ENCODE measurements at places on chromosomes 6 and 20.

GRCh38 chr6:107491760-107492660 lies 2.1 kb downstream of the SOBP start:
- no peak for DNase-seq

GRCh38 chr6:136118787-136119186 lies 131.3 kb downstream of the MTFR2 start:
- no peak for DNase-seq

- DNase-seq = no peak
Observed at GRCh38 chr6:25477006-25477590, 174.9 kb upstream of the SCGN start.

DNA sequence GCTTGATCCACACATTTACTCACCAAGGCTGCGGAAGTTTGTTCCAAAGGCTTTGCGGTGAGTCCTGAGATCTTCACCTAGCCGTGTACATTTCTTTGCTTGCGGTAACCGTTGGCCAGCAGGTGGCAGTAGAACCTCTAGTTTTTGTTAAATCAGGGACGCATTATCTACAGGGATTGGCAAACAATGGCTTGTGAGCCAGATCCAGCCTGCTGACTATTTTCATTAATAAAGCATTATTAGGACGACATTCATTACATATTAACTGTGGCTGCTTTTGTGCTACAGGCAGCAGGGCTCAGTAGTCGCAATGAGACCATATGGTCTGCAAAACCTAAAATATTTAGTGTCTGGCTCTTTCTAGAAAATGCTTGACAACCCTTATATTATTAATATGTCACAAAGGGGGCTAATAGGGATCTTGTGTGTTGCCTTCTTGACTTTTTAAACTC lies 174.1 kb downstream of the DOK5 start:
- DNase-seq = peak; percentile 22

- DNase-seq = no peak
Observed at GRCh38 chr6:148274809-148275208, 67.8 kb upstream of the SASH1 start.

GRCh38 chr6:99612551-99613408 lies 6.1 kb downstream of the PRDM13 start:
- no peak for DNase-seq

- DNase-seq = no peak
Observed at GRCh38 chr20:13264907-13265306, 43.8 kb downstream of the ISM1 start.

DNA sequence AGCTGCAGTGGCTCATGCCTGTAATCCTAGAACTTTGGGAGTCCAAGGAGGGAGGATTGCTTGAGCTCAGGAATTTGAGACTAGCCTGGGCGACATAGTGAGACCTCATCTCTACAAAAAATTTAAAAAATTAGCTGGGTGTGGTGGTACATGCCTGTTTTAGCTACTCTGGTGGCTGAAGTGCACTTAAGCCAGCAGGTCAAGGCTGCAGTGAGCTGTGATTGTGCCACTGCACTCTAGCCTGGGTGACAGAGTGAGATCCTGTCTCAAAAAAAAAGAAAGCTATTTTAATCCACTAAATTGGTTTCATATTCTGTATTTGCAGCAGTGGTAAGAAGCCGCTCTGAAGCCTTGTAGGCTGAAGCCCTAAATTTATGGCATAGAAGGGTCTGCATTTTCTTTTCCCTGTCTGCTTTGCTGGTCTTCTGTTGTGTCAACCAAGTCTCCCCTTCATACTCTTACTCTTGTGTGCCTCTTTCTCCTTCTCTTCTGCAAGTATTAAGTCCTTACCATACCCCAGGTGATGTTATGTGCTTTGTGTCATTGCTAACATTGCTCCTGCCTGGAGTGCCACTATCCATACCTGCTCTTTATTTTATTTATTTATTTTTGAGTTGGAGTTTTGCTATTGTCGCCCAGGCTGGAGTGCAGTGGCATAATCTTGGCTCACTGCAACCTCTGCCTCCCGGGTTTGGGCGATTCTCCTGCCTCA lies 70.9 kb downstream of the MYO6 start:
- DNase-seq = no peak

GRCh38 chr6:151869345-151869744 lies 61.9 kb downstream of the ESR1 start:
- no peak for DNase-seq

DNA sequence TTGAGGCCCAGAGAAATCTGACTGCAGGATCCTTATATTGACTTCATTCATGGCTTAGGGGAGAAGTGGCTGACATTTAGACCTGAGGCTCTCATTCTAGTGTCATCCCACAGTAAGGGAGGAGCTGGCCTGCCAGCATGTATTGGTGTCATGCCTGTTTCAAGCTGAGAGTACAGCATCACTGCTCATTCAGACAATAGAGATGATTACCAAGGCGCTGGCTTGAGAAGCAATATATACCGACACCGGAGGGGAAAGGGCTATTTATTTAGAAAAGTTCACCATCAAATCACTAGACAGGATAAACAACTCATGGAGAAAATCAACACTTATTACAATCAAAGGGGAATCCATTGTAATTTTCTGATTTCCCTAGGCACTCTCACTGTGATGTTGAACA lies 84.4 kb upstream of the HDAC2 start:
- no peak for DNase-seq

DNA sequence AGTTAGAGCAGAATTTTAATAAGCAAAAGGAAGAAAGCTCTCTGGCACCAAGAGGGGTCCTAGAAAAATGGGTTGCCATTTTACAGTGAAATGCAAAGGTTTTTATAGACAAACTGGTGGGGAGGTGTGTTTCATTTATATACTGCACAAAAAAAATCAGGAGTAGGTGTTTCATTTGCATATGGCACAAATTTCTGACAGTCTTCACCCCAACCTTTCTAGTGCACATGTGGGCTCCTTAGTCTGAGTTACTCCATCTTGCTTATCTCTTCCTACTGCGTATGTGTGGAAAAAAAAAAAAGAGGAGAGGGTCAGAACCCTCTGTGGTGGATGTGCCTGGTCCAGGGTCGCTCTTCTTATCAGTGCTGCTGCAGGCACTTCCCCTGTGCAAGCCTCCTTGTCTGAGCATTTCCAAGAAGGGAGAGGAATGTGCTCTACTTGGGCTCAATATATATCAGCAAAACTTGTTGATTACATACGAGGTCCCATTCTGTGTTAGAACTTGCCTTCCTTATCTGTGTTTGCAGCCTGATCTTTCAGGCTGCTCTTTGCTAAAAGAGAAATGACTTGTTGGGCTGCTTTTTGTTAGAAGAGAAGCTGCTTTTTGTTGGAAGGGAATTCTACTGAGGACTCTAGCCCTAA lies 59.0 kb upstream of the MRAP2 start:
- no peak for DNase-seq

DNA sequence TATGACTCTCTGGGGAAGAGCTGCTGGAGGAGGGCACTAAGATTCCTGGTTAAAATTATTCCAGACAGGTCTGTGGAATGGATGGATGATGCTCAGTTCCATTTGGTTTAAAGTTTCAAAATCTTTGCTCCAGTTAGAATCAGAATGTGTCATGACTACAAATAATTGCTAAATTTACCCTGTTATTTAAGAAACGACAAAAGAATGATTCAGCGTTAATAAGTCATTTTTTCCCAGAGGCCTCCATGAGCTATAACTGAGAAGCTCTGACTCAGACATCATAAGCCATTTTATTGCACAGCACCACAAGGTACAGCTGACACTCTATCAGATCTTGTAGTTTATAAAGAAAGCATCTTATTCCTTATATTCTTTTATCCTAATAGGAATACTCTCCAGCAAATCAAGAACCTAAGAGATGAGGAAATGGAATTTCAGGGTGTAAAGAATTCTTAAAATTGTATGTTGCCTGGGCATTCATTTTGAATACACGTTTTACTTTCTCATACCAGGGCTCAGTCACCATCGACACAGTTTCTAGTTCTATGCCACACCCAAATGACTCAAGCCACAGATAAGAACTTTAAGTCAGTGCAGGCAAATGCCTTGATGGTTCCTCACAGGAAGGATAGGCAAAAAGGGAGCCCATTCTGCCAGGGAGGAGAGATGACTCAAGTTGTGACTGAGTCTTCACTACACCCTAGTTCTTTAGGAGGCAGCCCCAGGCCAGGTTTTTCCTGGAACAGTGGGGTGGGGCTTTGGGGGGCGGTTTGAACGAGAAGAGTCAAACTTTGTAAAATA lies 636.0 kb downstream of the MMUT start:
- no peak for DNase-seq

- DNase-seq = no peak
Observed at GRCh38 chr20:56839222-56839621, 210.1 kb downstream of the TFAP2C start.

- no peak for DNase-seq
Observed at GRCh38 chr6:107982486-107982885, 24.5 kb upstream of the SEC63 start.

DNA sequence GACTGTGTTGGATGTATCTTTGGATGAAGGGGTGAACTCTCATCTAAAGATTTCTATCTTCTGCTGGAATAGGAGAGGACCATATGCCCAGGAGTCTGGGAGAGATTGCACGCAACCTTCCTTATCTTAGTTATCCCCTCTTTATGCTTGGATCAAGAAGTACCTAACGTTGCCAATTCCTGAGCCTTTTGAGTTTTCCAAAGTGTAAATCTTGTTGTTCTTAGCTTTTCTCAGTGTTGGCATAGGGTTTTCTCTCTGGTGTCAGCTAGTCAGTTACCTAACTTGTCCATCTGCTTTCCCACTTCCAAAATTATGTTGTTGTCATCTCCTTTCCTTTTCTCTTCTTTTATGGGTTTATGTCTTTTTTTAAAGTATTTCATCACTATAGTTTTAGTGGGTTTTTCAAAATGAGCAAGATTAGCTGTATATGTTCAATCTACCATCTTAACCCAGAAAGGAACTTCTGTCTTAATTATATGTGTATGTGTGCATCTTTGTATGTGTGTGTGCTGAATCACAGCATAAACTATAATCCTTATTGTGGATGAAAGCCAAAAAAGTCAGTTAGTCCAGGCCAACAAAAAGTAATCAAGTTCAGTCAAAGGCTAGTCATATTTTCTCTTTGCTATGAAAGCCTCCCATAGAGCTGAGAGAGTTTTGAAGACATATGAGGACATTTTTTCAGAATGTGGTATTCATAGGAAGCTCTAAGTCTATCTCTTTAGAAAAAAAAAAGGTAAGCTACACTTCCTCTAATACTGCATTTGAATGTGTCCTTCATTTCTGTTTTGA lies 72.1 kb downstream of the KHDC1L start:
- no peak for DNase-seq

DNA sequence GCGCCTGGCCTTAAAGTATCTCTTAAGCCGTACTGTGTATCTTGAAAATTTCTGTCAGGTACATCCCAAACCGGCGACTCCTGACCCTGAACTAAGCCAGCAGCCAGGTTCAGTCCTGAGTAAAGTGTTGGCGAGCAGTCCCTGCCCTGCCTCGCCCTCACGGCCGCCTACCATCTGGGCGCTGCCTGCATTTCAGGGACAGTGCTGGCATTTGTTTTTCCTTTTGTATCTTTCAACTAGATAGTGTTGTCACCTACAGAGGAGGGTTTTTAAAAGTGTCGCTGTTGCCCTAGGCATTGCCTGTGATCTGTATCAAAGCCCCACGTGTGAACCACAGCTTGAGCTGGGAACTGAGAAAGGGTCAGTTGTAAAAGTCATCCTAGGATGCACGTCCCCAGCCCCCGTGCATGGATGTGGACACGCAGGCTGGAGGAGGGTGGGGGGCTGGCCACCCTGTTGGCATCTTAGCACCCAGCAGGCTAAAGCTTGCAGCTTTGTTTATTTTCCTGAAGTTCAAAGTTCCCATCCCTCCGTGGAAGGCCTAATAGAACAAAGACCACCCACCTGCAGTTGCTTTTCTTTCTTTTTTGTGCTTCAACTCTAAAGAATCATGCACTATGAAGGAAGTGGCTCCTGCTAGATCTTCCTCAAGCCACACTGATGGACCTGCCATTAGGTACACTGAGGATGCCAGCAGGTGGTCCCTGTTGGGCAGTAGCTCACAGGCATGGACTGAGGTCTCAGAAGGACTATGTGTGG lies 136.8 kb downstream of the ZDHHC14 start:
- DNase-seq = no peak

GRCh38 chr20:19973961-19974629 lies 43.1 kb upstream of the NAA20 start:
- no peak for DNase-seq

DNA sequence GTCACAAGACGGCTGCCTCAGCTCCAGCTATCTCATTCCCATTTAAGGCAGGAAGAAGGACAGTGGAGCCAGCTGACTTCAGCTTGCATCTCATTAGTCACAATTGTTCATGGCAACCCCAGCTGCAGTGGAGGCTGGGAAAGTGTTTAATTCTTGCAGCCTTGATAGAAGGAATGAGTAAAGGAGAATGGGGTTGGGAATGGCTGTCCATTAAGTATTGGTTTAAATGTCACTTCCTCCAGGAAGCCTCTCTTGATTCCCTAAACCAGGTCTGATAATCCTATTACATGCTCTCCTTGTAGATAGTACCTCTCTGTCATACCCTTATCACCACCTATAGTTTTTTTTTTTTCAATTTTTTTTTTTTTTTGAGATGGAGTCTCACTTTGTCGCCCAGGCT lies 166.4 kb downstream of the TFAP2C start:
- no peak for DNase-seq

- DNase-seq = no peak
Observed at GRCh38 chr6:143059663-143060353, 881 bp upstream of the AIG1 start.

GRCh38 chr6:149026530-149026942 lies 279.7 kb downstream of the UST start:
- DNase-seq = no peak

DNA sequence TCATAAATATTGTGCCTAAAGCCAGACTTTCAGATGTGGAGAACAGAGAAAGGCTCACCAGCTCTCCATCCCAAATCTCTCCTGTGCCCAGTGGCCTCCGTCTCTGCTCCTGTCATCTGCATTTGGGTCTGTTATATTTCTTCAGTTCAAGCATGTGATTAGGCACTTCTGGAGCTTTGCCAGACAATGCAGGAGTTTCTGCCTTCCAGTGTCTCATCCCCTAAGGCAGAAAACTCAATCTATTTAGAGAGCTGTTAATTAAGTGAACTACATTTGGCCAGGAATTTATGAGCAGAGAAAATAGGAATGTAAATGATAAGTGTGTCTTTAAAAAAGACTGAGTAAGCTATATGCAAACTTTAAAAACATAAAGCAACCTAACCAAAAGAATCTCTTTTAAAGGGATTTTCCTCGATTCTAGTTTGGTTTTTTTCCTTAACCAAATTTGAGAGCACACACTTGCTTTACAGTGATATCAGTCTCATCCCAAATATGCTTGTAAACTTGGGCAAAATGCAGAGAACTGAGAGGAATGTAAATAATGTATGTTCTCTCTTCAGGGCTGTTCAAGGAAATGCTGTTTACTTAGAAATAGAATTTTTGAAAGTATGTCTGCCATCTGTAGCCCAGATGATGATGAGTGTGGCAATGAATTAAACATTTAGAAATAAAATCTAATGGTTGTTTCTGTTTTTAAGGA lies 113.9 kb downstream of the ELOVL4 start:
- no peak for DNase-seq

- no peak for DNase-seq
Observed at GRCh38 chr20:44405785-44406571, 50.5 kb downstream of the HNF4A start.

DNA sequence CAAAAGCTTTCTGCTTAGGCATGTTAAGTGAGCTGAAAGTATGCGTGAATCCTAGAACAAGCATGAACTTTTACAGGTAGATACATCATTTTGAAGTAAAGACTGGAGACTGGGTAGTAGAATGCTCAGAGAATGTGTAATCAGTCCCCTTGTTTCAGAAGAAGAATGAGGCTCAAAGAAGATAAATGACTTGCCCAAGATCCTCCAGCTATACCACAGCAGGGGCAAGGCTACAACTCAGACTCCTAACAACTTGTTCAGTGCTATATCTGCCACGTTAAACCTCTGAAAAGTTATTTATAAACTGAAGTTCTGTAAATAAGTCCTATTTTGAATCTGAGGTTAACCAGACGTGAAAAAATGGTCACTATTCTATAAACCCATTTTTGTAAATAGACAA lies 2.9 kb downstream of the RIPOR2 start:
- no peak for DNase-seq

All from GM18507 (cell line).